Fibroblast of the aortic adventitia (primary cell): ENCODE measurements at places on chromosomes 6 and 20. TPM values are rescaled to one million over a fixed set of nuclear protein-coding genes. Genes with fewer than 3 reads are reported as not detected.

Gene MAP7
- 0.36 and 0.49 TPM in 2 replicates for total RNA-seq

Gene HUS1B
- total RNA-seq = 0.45 and 0.65 TPM in 2 replicates

Gene KCNK16
- total RNA-seq = not detected in 2 replicates

Gene DEF6
- 0.18 and 1.1 TPM in 2 replicates for total RNA-seq

Gene YIPF3
- total RNA-seq = 71.6 and 94.4 TPM in 2 replicates

Gene PREX1
- 3.5 and 13.0 TPM in 2 replicates for total RNA-seq

Gene HLA-DOB
- total RNA-seq = 2.6 TPM in 1 of 2 replicates, not detected in the other

Gene PHF20
- total RNA-seq = 28.5 and 30.9 TPM in 2 replicates

Gene PHACTR3
- total RNA-seq = not detected in 2 replicates

Gene HLA-DQA2
- total RNA-seq = not detected in 2 replicates

Gene STK38
- total RNA-seq = 34.3 and 47.7 TPM in 2 replicates

Gene ZC2HC1B
- total RNA-seq = not detected in 2 replicates

Gene EIF6
- total RNA-seq = 17.0 and 120 TPM in 2 replicates

Gene TENT5A
- total RNA-seq = 40.0 and 56.5 TPM in 2 replicates

Gene SNAP25
- total RNA-seq = 0.65 and 3.1 TPM in 2 replicates

Gene KIFC1
- total RNA-seq = 49.3 TPM in 1 of 2 replicates, not detected in the other

Gene CAGE1
- 0.33 and 0.36 TPM in 2 replicates for total RNA-seq
